Activated T-helper 1 cell treated with anti-CD3 and anti-CD28 coated beads, Interleukin-2, amount 50 U/mL, for 16 hours (primary cell): ENCODE measurements at places on chromosomes 1 and 21.

- no peak for DNase-seq
These were observed 2.2 kb downstream of the ZNF436 start for GRCh38 chr1:23367451-23367790.

DNA sequence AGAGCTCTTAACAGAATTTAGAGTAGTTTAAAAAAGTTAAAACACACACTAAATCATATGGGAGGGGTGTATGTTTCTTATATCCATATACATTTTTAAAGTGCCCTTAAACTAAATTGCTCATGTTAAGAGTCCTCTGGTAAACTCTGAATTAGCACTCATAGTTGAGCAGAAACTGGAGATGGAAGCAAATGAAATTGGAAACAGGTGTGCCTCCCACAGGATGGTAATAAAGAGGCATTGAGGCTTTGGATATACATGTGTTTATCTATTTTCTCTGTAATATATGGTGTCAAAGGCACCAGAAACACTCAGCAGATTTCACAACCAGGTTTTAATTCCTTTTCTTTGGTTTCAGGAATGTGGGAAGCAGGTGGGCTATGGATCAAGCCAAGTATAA, 188.6 kb downstream of the HS2ST1 start:
- DNase-seq, result no peak

GRCh38 chr1:180548686-180549317, 10.0 kb upstream of the OVAAL start:
- DNase-seq, result no peak

DNA sequence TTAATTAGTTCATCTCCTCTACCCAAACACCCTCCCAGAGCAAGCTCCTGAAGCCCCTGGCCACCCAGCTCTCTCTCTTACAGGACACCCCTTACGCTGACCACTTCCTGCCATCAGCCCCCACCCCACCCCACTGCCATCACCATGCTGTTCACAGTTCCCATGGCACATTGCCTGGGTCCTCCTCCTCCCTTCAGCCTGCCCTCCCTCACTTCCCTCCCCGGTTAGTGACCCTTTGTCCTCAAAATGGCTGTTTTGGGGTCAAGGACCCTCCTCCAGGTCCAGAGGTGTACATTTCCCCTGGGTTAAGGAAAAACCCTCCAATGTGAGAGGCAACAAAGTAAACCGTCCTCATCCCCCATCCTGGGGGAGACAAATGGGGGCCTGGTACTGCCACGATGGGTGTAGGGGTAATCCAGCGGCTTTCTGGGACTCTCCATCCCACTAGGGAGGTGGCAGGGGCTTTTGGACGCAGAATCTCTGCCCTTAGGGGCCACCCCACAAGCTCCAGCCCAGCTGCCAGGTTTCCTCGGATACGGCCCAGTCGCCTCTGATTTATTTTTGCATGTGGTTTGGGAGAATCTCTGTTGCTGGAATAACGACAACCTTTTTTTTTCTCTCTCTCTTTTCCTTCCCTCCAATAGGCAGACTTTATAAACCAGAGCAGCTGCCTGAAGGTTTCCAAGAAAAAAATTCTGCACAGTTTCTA, 8.5 kb downstream of the CAMK2N1 start:
- no peak for DNase-seq

DNA sequence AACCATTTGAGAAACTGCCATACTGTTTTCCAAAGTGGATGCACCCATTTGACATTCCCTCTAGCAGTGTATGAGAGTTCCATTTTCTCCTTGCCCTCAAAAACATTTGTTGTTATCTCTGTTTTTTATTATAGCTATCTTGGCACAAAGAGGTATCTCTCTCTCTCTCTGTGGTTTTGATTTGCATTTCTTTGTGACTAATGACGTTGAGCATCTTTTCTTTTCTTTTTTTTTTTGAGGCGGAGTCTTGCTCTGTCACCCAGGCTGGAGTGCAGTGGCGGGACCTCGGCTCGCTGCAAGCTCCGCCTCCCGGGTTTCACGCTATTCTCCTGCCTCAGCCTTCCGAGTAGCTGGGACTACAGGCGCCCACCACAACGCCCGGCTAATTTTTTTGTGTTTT, 17.4 kb upstream of the ZMYM6 start:
- no peak for DNase-seq

GRCh38 chr1:198929961-198930599, 291.2 kb downstream of the PTPRC start:
- DNase-seq, result no peak
